ENCODE measurements at places on chromosomes 1 and 21.
A peak's percentile ranks its signal among the peaks of the same experiment; 100 is the strongest.

- peaks cover 41% of the 10 kb centered on the region for H3K27me3 ChIP-seq
- no peak within 1 kb of the TSS for H3K4me3 ChIP-seq
- no peak within 1 kb of the TSS for H3K27ac ChIP-seq
These were observed at the start of gene KCNA10 for GRCh38 chr1:110519125-110519810. Gene KCNA10 (minus strand): TSS chr1:110519175. CDS start chr1:110518787, 388 bp downstream.

- H3K27me3 ChIP-seq = peaks cover 45% of the 10 kb centered on the region
- H3K27ac ChIP-seq = no peak overlapping the region
- no peaks in the 10 kb centered on the region for H3K36me3 ChIP-seq
- H3K4me1 ChIP-seq = peaks cover 7% of the 10 kb centered on the region
These were observed 34.1 kb downstream of the DDX20 start for GRCh38 chr1:111789666-111790316.

- no peak overlapping the region for H3K27ac ChIP-seq
- H3K4me1 ChIP-seq = no peaks in the 10 kb centered on the region
- no peaks in the 10 kb centered on the region for H3K36me3 ChIP-seq
- DNase-seq = no peak
These were observed 93.6 kb upstream of the GREM2 start for GRCh38 chr1:240705579-240705978.

DNA sequence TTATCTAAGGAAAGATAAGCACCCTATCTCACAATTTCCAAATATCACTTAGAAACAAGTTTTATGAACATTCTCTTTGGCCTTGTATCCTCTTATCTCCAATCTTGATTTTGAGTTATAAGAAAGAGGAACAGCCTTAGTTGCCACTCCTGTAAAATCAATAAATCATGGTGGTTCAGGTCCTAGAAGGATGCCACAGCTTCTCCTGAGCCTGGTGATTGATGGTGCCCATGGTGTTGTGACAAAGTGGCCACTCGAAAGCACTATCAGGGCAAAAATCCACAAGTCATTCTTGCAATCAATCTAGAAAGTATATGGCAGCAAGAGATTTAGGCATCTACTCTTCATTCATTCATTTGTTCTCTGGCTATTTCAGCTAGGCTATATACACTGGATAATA is 27.8 kb downstream of the GBP6 start:
- no peaks in the 10 kb centered on the region for H3K36me3 ChIP-seq
- no peak overlapping the region for H3K4me3 ChIP-seq
- no peaks in the 10 kb centered on the region for H3K4me1 ChIP-seq
- DNase-seq = no peak
- H3K27ac ChIP-seq = no peak overlapping the region
- no peaks in the 10 kb centered on the region for H3K27me3 ChIP-seq

GRCh38 chr1:27632387-27633297 is 2.3 kb downstream of the FGR start:
- no peaks in the 10 kb centered on the region for H3K36me3 ChIP-seq
- H3K27ac ChIP-seq = peak overlapping the region; percentile 93
- peak; percentile 78 for DNase-seq
- peaks cover 61% of the 10 kb centered on the region for H3K4me1 ChIP-seq
- no peaks in the 10 kb centered on the region for H3K27me3 ChIP-seq

DNA sequence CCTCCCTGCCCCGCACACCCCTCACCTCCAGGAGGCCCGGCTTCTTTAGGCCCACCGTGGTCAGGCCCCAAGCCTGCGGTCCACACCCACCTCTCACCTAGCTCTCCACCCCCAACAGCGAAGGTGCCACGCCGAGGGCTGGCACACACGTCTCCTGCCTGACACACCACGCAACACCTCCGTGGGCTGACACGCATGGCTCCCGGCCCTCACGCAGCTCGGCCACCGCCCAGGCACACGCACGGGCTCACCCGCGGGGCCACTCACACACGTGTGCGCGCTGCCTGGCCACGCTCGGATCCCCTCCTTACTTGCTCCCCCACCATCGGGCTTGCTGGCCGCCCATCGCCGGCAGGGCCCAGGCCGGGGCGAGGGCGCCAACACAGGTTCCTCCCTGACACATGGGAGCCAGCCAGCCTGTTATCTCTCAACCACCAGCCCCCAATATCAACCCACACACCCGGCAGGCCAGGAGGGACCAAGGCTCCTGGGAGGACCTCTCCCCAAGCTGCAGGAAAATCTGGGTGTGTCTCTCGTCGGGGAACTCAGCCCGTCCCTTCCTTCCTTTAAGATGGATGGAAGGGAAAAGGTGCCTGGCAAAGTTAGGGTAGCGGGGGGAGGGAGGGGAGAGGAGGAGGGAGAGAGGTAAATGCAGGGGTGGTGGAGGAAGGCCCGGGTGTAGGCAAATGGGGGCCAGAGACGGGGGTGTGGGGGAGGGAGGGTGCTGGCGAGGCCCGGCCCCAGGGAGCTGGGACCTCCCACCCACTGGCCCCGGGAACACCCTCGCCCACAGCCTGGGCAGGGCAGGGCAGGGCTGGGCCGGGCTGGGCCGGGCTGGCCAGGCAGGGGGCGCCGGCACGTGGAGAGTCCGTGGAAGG is 546 bp downstream of the ELOVL1 start:
- H3K36me3 ChIP-seq = peaks cover 49% of the 10 kb centered on the region
- no peak for DNase-seq
- no peaks in the 10 kb centered on the region for H3K27me3 ChIP-seq
- H3K4me3 ChIP-seq = peak overlapping the region; percentile 100

GRCh38 chr1:7047866-7048265 is 262.6 kb downstream of the CAMTA1 start:
- no peak overlapping the region for H3K4me3 ChIP-seq
- peaks cover 10% of the 10 kb centered on the region for H3K27me3 ChIP-seq
- H3K36me3 ChIP-seq = no peaks in the 10 kb centered on the region

- H3K36me3 ChIP-seq = no peaks in the 10 kb centered on the region
- H3K4me3 ChIP-seq = no peak overlapping the region
- no peak for DNase-seq
- H3K27me3 ChIP-seq = peaks cover 9% of the 10 kb centered on the region
- no peak overlapping the region for H3K27ac ChIP-seq
- no peaks in the 10 kb centered on the region for H3K4me1 ChIP-seq
These were observed 84.4 kb downstream of the RNF220 start for GRCh38 chr1:44489481-44489880.

GRCh38 chr1:172679000-172679772 is 20.3 kb downstream of the FASLG start:
- H3K36me3 ChIP-seq = no peaks in the 10 kb centered on the region
- H3K4me1 ChIP-seq = no peaks in the 10 kb centered on the region
- H3K27ac ChIP-seq = no peak overlapping the region
- H3K4me3 ChIP-seq = no peak overlapping the region

DNA sequence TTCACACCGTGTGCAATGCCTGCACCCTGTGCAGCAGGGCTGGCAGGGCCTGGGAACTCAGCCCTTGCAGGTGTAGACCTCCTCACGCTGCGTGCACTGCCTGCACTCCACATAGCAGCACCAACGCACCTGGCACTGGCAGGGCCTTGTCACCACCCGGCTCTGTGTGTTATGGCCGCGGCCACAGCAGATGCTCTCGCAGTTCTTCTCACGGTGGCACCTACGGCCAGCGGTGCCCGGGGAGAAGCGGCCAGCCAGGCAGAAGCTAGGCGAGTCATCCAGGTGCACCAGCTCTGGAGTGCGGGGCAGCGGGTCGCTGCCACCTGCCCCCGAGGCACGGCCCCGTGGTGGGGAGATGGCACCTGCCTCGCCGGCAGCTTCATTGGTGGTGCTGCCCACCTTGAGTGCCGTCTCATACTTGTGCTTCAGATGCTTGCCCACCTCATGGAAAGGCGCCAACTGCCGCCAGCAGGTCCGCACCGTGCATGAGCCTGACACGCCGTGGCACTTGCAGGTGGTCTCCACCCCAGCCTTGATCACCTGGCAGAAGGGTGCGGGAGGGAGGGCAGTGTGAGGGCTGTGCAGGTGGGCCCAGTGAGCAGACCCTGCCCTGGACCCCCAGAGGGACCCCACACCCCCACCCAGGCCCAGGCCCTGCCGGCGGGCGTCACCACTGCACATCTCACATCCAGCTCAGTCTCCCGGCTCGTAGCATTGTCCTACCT is 26.1 kb downstream of the WNT9A start:
- H3K4me1 ChIP-seq = no peaks in the 10 kb centered on the region
- no peak overlapping the region for H3K4me3 ChIP-seq
- no peak for DNase-seq
- H3K27me3 ChIP-seq = no peaks in the 10 kb centered on the region

Data from stimulated activated naive B cell treated with anti-CD40 and anti-IgM and Interleukin-4, amounts not matched to agents 10 μg/mL and 1 μg/mL and 100 μg/mL, for 72 hours (primary cell).